IPS DF 6.9 (cell line): ENCODE measurements at places on chromosomes 12 and 14.

DNA sequence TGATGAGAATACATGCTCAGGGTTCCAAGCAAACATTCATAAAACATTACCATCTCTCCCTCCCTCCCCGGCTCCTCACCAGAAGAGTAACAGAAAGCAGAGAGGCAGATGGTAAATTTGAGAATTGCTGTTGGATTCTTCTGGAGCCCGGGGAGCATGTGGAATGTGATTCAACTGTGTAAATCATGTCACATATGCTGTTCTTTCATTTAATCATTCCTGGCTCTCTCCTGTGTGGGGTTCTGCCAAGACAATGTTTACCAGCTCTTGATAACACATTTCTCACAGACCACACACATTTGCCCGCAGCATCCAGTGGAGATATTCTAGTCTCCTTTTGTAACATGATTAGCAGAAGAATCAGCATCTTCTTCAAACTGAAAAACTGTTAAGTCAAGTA, 23.4 kb upstream of the NR2C1 start:
- H3K4me3 ChIP-seq, result no peak overlapping the region
- no peaks in the 10 kb centered on the region for H3K27me3 ChIP-seq
- H3K36me3 ChIP-seq, result peaks cover 4% of the 10 kb centered on the region; the same call in 1 of the 2 replicates
- DNase-seq, result no peak

DNA sequence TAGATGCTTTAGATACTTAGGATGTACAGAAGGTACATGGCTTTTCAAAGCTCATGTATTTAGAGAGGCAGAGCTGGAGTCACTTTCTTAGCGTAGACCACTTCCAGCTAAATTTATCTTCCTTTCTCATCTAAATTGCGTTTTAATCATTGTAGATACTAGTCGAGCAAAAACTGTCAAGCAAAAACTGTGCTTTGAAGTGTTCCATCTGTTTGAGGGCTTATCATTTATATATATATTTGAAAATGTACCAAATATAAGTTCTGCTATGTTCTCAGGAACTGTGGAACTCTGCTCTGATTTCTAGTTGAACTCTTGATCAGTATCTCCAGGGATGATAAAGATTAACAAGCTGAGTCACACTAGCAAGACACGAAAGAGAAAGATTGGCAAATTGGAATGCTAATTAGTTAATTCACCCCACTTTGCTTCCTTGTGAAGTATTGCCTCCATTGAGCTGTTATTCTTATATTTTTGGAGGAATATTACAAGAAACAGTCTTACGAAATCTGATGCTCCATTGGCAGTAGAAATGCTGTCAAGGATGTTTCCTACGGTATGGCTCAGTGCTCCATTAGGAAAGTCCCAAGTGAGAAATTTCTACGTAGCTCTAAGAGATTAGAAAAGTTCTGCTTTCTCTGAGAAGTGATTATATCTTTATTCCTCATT, 310.7 kb downstream of the AEBP2 start:
- H3K36me3 ChIP-seq, result no peaks in the 10 kb centered on the region
- no peak overlapping the region for H3K4me3 ChIP-seq
- DNase-seq, result no peak
- no peaks in the 10 kb centered on the region for H3K27me3 ChIP-seq

GRCh38 chr14:93997082-93997481, at the start of gene CCDC197:
TSS of gene CCDC197 (plus strand) at chr14:93997301. CDS start at chr14:93998132, 831 bp downstream.
- no peak for DNase-seq
- no peaks in the 10 kb centered on the region for H3K27me3 ChIP-seq
- no peak within 1 kb of the TSS for H3K27ac ChIP-seq
- H3K4me3 ChIP-seq, result no peak within 1 kb of the TSS
- no peaks in the 10 kb centered on the region; the same call in 1 of the 2 replicates for H3K4me1 ChIP-seq
- H3K36me3 ChIP-seq, result no peaks in the 10 kb centered on the region

DNA sequence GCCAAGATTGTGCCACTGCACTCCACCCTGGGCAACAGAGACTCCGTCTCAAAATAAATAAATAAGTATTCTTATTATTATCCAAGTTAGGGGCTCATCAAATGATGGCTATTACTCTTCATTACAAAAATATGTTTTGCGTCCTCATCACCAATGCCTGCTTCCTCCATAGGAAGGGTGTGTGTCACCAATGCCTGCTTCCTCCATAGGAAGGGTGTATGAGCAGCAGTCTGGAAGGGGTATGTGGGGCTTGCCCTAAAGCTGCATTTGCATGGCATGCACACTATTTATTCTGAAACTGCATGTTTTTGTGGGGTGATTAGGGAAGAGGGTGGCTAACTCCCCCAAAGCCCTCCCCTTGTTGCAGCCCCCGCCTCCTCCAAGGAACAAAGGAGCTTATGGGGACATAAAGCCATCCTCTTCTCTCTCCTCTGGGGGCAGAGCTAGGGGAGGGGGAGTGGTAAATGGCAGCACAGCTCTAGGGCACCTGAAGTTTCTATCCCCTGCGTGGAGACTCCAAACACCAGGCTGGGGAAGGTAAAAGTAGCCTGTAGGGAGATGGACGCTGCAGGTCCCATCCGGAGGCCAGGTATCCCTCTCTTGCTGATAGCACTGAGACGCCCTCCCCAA, 1.3 kb downstream of the CAMKK2 start:
- no peaks in the 10 kb centered on the region for H3K27me3 ChIP-seq
- no peak for DNase-seq
- H3K4me3 ChIP-seq, result peak overlapping the region; percentile 81; the same call in 1 of the 2 replicates
- no peak overlapping the region for H3K27ac ChIP-seq
- no peaks in the 10 kb centered on the region for H3K4me1 ChIP-seq
- H3K36me3 ChIP-seq, result no peaks in the 10 kb centered on the region

DNA sequence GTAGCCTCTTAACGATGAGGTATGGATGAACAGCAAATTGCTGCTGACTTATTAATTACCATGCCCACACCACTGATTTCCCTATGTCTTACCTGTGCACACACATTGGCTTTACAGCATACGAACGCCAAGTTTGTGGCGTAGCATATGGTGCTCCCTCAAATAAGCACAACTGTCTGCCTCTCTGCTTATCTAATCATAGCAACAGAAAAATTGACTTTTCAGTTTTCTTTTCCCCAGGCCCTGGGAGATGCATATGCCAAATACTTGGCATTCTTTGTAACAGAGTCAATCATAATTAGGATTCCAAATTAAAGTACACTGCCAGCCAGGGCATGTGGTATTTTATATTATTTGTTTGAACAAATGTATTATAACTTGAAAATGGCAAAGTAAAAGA, 625.5 kb downstream of the DIO2 start:
- DNase-seq, result no peak
- no peaks in the 10 kb centered on the region for H3K27me3 ChIP-seq
- H3K27ac ChIP-seq, result no peak overlapping the region
- no peaks in the 10 kb centered on the region for H3K36me3 ChIP-seq
- H3K4me1 ChIP-seq, result peaks cover 1% of the 10 kb centered on the region; the same call in 1 of the 2 replicates
- H3K4me3 ChIP-seq, result no peak overlapping the region

DNA sequence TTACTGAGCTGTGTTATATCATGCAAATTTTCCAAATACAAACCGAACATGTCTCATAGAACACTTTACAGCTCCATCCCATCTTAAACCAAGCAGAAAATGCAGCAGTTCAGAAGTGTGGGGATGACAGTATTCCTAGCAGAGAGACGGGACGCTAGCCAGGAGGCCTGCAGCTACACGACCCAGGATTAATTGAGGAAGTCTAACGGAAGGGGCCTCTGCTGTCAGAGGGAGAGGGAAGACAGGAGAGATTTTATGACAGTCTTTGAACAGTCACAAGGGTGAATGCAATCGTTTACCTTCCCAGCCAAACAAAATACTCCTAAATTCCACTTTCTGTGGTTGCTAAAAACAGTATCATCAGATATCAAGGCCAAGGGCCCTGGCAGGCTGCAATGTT, 261.9 kb downstream of the TMEM132D start:
- no peak for DNase-seq
- H3K27ac ChIP-seq, result no peak overlapping the region
- H3K4me1 ChIP-seq, result no peaks in the 10 kb centered on the region
- H3K27me3 ChIP-seq, result no peaks in the 10 kb centered on the region

- no peak overlapping the region for H3K4me3 ChIP-seq
- DNase-seq, result no peak
- no peaks in the 10 kb centered on the region for H3K4me1 ChIP-seq
- no peak overlapping the region for H3K27ac ChIP-seq
- no peaks in the 10 kb centered on the region for H3K36me3 ChIP-seq
These were observed 23.2 kb downstream of the FOS start for GRCh38 chr14:75301666-75302325.

- no peak overlapping the region for H3K27ac ChIP-seq
- H3K4me1 ChIP-seq, result no peaks in the 10 kb centered on the region
- H3K27me3 ChIP-seq, result no peaks in the 10 kb centered on the region
- no peak for DNase-seq
These were observed 199.9 kb upstream of the FAR2 start for GRCh38 chr12:28949184-28949583.

GRCh38 chr12:75443709-75444108, 36.8 kb upstream of the GLIPR1 start:
- H3K4me1 ChIP-seq, result no peaks in the 10 kb centered on the region
- H3K27me3 ChIP-seq, result no peaks in the 10 kb centered on the region
- no peak for DNase-seq
- H3K27ac ChIP-seq, result no peak overlapping the region
- H3K4me3 ChIP-seq, result no peak overlapping the region
- no peaks in the 10 kb centered on the region for H3K36me3 ChIP-seq

- H3K4me3 ChIP-seq, result no peak overlapping the region
- H3K4me1 ChIP-seq, result no peaks in the 10 kb centered on the region
- no peak for DNase-seq
- H3K27me3 ChIP-seq, result no peaks in the 10 kb centered on the region
These were observed 2.1 kb upstream of the PRR4 start for GRCh38 chr12:10851243-10851858.

DNA sequence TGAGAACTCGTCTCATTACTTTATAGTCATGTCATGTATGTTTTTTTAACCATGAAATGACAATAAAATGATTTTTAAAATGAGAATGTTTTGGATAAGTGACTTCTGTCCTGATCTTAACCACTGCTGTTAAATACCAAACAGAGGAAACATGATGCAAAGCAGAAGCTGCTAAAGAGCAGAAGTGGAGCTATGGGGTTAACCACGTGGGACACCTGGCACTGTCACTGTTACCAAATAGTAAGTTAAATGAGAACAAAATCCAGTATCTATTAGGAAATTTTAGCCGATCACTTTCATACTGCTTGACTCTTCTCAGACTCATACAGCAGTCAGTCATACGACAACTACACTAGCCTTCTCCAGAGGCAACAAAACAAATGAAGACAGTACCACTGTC, 82.4 kb downstream of the SCAF11 start:
- no peaks in the 10 kb centered on the region for H3K4me1 ChIP-seq
- no peaks in the 10 kb centered on the region for H3K27me3 ChIP-seq
- no peaks in the 10 kb centered on the region for H3K36me3 ChIP-seq
- H3K4me3 ChIP-seq, result no peak overlapping the region
